ENCODE measurements at places on chromosomes 16 and 17. TPM values are rescaled to one million over a fixed set of nuclear protein-coding genes. Genes with fewer than 3 reads are reported as not detected.

NEK8 gene
- total RNA-seq: 2.1 TPM

KRT33B gene
- total RNA-seq: not detected

MYO15A gene
- 0.08 TPM for total RNA-seq

TBC1D26 gene
- not detected for total RNA-seq

TP53TG3D gene
- 10.3 TPM for total RNA-seq

PYY gene
- not detected for total RNA-seq

RPRML gene
- not detected for total RNA-seq

STAC2 gene
- not detected for total RNA-seq

KRTAP2-2 gene
- not detected for total RNA-seq

LGALS9 gene
- total RNA-seq: not detected

SLC22A31 gene
- 0.77 TPM for total RNA-seq

SLC2A4 gene
- 0.79 TPM for total RNA-seq

SCGB1C2 gene
- not detected for total RNA-seq

KATNIP gene
- 11.6 TPM for total RNA-seq

SEC14L5 gene
- 0.21 TPM for total RNA-seq

TNFRSF13B gene
- total RNA-seq: not detected

SLFN14 gene
- not detected for total RNA-seq

GAS2L2 gene
- not detected for total RNA-seq

ABCA8 gene
- 33.8 TPM for total RNA-seq

MEOX1 gene
- total RNA-seq: not detected

GPR179 gene
- total RNA-seq: 0.05 TPM

CACNG5 gene
- not detected for total RNA-seq

COL1A1 gene
- total RNA-seq: 0.03 TPM

KRTAP9-8 gene
- total RNA-seq: not detected

WNK4 gene
- 0.21 TPM for total RNA-seq

NHERF2 gene
- 9.3 TPM for total RNA-seq

VMO1 gene
- total RNA-seq: not detected

WDR59 gene
- 34.1 TPM for total RNA-seq

VTN gene
- 0.24 TPM for total RNA-seq

ANKFY1 gene
- 19.1 TPM for total RNA-seq

G6PC1 gene
- total RNA-seq: not detected

MPV17L gene
- not detected for total RNA-seq

CUEDC1 gene
- total RNA-seq: 10.4 TPM

CHST5 gene
- total RNA-seq: not detected

CTRB1 gene
- not detected for total RNA-seq

PRAC2 gene
- 0.71 TPM for total RNA-seq

GDE1 gene
- 57.5 TPM for total RNA-seq

TMEM220 gene
- total RNA-seq: 10.2 TPM

PIK3R5 gene
- total RNA-seq: 2.3 TPM

GNAO1 gene
- 3.7 TPM for total RNA-seq

SCPEP1 gene
- 141 TPM for total RNA-seq

ZSCAN10 gene
- total RNA-seq: not detected

GJC1 gene
- total RNA-seq: 20.9 TPM

SLC16A11 gene
- not detected for total RNA-seq

HASPIN gene
- 9.0 TPM for total RNA-seq

SPHK1 gene
- 60.5 TPM for total RNA-seq

TVP23C gene
- 5.7 TPM for total RNA-seq

COG8 gene
- 45.0 TPM for total RNA-seq

Data from SK-MEL-5 (cell line).